NCI-H1694 treated with DMSO at 0.1 percent for 48 hours (cell line): ENCODE measurements at places on chromosomes 1 and 21.

DNA sequence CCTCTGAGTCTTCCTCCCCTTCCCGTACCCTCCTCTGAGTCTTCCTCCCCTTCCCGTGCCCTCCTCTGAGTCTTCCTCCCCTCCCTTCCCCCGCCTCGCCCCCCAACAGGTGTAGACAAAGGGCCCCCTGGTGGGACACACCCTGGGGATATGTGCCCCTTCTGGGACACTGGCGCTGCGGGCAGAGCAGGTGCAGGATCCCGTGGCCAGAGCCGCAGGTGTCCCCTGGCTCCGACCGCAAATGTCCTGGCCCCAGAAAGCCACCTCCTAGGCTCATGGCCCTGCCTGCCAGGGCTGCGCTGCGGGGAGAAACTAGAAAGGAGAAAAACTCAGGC lies 51.5 kb upstream of the ARHGEF16 start:
- no peak for DNase-seq

DNA sequence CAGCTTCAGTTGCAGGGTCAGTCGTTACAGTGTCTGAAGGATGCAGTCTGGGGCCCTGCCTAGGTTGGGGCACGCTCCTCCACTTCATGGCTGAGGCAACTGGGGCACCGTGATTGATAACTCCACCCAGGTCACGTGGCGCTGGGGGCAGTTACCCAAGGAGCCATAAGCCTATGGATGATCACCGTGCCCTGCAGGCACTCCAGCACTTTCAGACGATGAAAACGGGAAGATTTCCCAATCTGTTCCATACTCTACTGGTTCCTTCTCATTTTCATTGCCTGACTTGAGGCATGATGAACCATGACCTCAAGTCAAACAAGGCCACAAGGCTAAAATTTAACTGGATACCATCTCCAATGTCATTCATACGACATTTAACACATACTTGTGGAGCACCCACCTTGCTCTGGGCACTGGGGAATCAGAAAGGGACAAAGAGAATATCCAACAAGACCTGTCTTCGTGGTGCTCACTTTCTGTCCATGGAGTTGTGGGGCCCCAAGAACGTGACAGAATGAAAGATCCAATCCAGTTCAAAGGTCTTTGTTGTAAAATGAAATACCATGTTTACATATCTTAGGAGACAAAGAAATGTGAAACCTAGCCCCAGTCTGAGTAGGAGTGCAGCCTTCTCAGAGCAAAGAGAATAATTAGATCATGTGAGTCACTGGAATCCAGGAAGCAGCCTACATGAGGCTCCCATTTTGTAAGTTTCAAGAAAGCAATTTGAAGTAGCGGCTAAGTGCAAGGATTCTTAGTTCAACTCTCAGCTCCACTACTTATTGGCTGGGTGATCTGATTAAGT lies 39.4 kb upstream of the SPOCD1 start:
- DNase-seq: no peak

GRCh38 chr1:109740615-109741373 lies at the start of gene GSTM3:
Gene GSTM3, minus strand, starts transcription at chr1:109741038. Its CDS starts 751 bp downstream, at chr1:109740287.
- DNase-seq: no peak

DNA sequence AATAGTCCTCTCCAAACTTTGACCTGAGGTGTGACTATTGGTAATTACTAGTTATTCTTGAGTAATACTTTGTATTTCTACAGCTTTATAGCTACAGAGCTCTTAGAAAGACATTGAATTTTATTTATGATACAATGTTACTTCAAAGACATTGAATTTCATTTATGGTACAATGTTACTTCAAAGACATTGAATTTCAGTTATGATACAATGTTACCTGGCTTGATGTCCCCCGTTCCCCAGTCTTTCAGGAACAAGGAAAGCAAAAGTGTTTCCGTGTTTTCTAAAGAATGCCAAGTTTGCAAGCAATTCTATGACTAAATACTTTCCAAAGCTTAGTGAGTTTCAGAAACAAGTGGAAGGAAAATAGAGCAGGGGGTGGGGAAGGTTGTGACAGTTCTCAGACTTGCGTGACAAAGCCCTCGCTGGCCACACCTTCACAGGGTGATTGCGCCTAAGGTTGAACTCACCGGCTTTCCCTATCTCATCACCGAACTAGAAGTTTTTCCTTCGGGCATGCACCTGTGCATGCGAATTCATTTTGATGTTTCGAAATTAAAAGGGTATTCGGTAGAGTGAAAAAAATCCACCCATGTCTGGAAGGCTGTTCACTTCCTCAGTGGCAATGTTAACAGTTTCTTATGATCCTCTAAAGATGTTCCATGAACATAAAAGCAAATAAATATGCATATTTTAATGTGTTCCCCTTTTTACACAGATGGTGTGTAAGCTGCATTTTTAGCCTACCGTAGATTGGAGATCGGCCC lies 909 bp upstream of the PAXBP1 start:
- DNase-seq: no peak

GRCh38 chr1:2632051-2632430 lies 775 bp downstream of the MMEL1 start:
- no peak for DNase-seq

DNA sequence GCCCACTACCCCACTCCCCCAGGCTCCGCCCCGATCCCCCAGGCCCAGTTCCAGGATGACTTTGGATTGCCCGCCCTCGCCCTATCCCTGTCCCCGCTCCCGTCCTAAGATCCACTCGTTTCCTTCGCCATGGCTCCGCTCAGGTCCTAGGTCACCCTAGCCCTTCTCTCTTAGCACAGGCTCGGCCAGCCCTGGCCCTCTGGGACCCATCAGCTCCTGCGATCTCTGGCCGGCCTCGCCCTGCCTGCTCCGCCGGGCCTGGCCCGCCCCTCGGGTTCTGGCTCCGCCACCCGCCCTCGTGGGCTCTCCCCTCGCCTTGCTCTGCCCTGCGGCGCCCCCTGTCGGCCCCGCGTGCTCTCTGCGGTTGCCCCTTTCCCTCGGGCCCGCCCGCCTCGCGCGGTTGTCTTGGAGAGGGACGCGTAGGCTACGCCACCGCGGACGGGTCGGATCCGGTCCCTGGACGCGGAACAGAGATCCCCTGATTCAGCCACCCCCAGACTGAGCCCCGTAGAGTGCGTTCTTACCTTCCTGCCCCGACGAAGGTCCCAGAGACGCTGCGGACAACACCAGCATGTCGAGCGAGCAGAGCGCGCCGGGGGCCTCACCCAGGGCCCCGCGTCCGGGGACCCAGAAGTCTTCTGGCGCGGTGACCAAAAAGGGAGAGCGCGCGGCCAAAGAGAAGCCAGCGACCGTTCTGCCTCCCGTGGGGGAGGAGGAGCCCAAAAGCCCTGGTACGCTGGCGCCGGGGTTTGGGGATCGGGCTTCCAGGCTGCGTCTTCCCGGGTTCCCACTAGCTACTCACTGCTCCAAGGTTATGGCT lies at the start of gene LRRC71:
Gene LRRC71, plus strand, starts transcription at position 400 of the 820 bp plus-strand sequence. Its CDS starts 172 bp downstream, at position 572.
- DNase-seq: peak; percentile 58

DNA sequence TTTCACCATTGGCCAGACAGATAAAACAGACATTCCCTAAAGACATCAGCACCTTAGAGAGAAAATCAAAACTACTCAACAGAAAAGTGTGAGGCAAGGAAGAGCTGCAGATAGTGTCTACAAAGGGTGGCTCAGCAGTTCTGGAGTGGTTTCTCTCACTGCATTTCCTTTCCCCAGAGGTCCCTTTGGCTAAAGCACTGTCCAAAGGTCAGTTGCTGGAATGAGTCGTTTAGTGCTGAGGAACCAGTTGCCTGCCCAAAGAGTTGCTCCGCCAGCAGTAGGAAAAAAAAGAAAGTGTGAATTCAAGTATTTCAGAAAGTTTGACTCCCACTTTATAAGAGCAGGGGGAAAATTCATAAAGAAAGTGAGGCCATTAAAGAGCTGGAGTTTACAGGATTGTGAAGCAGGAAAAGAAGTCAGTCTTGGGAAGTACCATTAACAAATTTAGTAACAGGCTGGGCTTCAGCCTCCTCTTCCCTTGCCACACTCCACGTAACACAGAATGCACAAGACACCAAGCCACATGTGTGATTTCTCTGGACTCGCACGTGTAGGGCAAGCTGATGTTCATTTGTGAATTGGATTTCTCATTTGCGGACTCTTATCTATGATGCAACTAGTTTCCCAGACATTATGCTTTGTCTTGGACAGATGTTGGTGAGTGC lies 122.2 kb downstream of the RUNX1 start:
- DNase-seq: no peak

DNA sequence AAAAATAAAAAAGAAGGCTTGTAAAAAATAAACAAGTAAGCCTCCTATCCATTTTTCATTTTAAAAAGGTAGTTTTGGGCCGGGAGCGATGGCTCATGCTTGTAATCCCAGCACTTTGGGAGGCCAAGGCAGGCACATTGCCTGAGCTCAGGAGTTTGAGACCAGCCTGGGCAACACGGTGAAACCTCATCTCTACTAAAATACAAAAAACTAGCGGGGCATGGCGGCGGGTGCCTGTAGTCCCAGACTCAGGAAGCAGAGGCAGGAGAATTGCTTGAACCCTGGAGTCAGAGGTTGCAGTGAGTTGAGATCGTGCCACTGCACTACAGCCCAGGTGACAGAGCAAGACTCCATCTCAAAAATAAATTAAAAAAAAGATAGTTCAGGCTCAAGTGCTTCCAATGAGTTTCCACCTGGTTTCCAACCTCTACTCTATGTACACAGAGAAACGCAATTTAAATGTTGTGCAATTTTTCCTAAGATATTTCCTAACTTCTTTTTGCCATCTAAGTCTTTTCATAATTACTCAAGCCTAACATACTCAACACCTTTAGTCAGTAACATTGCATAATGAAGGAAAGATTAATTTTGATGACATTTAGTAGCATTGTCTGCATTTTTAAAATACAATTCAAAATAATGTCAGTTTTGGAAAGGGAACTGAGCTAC lies 106.3 kb downstream of the KCNT2 start:
- DNase-seq: no peak

- no peak for DNase-seq
Measured at GRCh38 chr1:87897481-87897880, 568.8 kb downstream of the LMO4 start.

GRCh38 chr1:8541961-8542521 lies 224.1 kb downstream of the SLC45A1 start:
- no peak for DNase-seq

GRCh38 chr1:39892601-39893595 lies 8.8 kb downstream of the MYCL start:
- no peak for DNase-seq

DNA sequence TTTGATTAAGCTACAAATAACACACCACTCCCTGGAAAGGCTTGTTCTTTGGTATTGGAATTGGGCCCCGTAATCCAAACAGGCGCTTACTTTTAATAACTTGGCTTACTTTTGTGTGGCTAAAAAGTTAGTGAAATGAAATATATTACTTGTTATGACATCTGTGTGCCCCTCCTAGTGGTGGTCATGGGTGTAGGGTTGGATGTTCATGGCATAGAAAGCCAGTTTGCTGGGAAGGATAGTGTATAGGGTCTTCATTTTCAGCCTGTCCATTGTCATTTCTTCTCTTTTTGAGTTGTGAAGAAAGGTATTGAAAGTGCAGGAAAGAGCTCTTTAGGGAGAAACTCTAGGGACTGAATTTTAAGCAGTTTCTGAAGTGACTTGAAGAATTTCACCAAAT lies 5.9 kb downstream of the CDC14A start:
- no peak for DNase-seq

DNA sequence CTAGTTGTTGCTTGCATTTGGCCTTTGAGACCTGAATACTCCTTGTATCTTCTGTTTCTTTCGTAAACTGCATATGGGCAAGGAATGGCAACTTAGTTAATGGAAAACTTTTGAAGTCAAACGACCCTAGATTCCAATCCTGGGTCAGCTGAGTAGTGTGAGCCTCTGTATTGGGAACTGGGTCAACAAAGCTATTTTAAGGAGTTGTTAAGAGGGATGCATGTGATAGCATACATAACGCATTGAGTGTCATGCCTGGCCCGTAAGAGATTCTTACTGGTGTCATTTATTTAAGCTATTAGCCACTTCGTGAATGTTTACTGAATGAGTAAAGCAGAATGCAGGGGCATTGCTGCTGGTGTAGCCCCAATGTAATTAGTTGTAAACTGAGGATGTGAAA lies 340.1 kb downstream of the PAPPA2 start:
- no peak for DNase-seq

GRCh38 chr1:2629627-2630497 lies 3.0 kb downstream of the MMEL1 start:
- no peak for DNase-seq

- DNase-seq: no peak
Measured at GRCh38 chr21:30232011-30232410, 16.1 kb upstream of the CLDN8 start.
